SK-N-MC (cell line): ENCODE measurements at places on chromosomes 11 and 22.

DNA sequence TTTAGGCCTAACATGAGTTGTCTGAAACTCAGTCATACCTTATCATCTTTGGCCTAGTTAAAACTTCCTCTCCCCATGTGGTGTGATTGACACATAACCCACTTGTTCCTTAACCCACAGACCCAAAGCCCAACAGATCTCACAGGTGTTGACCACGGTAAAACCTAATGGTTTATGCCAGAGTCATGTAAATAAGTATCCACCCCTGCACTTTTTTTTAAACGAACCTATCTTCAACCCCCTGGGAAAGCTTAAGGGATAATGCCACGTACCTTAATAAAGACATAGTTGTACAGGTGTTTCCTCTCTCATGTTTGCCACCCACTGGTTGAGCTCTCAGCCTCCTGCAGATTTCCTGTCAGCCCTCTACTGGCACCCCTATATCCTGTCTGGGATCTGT, 709.3 kb upstream of the CCDC179 start:
- DNase-seq: no peak

DNA sequence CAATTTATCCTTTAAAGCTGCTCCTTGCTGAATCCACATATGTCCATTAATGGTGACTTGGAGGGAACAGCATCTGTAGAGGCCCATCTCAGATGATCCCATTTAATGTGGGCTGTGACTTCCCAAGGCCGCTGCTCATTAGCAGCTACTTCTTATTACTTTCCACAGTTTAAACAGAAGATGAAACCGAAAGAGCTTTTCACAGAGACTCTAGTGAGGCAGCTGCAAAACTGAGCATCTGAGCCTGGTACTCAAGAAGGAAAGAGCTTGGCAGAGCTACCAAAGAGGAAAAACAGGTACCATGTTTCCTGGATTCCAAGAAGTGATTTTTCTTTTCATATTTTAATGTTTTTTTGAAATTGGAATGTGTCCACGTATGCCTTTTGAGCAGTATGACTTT, 110.5 kb upstream of the NARS2 start:
- DNase-seq: no peak

GRCh38 chr11:36088266-36088972, 144.6 kb downstream of the LDLRAD3 start:
- DNase-seq: no peak

GRCh38 chr11:47899801-47900200, 51.7 kb upstream of the NUP160 start:
- no peak for DNase-seq

GRCh38 chr11:17767301-17767885, 32.8 kb downstream of the KCNC1 start:
- no peak for DNase-seq
